ENCODE measurements at places on chromosomes 2 and 18.

DNA sequence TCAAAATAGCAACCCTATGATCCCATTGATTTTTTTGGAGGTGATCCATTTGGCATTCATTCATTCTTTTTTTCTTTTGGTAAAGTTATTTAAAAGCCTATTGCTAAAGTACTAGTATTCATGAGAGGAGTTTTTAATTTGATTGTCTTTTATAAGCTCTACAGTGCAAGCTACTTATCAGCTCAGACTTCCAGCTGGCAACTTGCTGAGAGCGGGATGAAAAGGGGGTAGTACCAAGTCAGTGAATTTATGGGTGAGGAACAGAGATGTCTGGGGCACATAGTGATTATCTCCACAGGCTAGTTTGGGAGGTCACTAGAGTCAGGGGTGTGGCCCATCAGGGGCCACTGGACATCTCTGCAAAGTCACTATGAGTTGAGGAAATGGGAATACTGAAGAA lies 202.4 kb downstream of the PIK3C3 start:
- DNase-seq: no peak

GRCh38 chr2:24543252-24543651 lies 52.2 kb downstream of the NCOA1 start:
- DNase-seq: no peak

DNA sequence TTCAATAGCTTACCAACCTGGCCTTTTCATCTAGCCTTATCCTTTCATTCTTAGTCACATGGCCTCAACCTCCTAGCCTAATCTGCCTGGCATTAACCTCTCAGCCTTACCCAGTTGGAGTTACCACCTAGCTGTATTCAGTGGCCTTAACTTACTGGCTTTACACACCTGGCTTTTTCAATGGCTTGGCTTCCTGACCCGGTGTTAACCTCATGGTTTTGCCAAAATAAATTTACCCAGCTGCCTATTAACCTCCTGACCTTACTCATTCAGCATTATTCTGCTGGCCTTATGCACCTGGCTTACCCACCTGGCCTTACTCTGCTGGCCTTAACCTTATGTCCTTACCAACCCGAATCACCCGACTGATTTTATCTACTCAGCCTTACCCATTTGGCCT lies 135.5 kb upstream of the ZSWIM2 start:
- no peak for DNase-seq

DNA sequence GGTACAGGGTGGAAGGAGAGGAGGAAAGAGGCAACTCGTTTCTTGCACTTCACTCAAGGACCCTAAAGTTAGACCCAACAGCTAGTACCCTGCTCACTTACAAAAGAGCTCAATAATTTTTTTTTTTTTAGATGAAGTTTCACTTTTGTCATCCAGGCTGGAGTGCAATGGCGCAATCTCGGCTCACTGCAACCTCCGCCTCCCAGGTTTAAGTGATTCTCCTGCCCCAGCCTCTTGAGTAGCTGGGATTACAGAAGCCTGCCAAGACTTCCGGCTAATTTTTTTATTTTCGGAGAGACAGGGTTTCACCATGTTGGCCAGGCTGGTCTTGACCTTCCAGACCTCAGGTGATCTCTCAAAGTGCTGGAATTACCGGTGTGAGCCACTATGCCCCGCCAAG lies 4.1 kb downstream of the ASB3 start:
- no peak for DNase-seq

- DNase-seq: no peak
These were observed 67.0 kb upstream of the TCF7L1 start for GRCh38 chr2:85066006-85066740.

GRCh38 chr2:18752667-18753422 lies 163.5 kb upstream of the NT5C1B start:
- DNase-seq: no peak

DNA sequence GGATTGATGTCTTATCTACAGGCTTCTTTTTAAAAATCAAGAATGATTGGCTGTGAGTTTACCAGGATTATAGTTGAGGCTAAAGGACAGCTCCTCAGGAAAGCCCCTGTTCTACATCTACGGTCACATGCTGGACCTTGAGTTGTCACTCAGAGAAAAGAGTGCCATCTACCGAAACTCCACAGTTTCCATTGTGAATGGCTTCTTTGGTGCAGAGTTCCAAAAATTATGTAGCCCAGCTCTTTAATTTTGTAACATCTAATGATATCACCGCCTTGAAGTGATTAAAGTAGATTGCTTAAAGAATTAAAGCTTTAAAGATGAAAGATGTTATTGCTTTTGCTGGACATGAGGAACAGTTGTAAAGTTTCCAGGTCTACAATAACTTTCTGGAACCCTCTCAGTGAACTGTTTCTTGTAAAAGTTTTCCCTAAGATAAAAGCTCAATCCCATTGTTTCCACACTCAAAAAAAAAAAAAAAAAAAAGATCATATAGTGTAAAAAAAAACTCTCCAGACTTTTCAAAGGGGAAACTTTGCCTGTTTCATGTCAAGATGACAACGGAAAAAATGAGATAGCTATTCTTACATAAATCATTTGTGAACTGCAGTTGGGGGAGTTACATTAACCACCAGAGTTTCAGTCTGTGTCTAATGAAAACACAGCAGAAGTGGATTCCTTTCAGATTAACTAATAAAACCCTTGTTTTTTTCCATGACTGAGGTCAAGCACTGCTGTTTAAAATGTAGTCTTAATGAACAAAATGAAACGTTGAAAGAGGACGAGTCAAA lies 4.3 kb downstream of the COL3A1 start:
- no peak for DNase-seq
